ENCODE measurements at places on chromosomes 16 and 17. TPM values are rescaled to one million over a fixed set of nuclear protein-coding genes. Genes with fewer than 3 reads are reported as not detected.

DNA sequence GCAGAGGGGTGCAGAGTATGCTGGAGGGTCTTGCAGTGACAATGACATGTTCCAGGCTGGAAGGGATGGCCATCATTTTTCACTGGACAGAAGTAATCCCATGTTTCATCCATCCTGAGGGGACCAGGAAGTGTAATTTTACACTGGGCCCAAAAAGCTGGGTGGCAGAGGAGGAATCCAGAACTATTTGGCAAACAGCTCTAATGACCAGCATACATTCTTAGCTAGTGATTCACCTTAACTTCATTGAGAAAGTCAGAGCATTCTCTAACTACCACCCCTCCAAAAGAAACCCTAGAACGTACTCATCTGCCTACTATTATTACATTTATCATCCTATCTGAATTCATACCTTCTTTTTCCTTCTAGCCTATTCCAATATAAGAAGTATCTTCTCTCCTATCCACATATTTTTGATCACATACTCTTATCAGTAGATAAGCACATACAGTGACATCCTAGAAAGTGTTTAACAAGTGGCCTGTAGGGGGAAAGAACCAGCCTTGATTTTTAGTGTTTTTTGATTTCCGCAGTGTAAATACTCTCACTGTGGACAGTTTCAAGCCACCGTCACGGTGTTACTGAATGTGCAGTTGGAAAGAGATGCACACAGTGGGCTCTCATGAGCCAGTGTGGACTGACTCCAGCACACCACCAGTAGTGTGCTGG, 118.1 kb downstream of the FTO start:
- DNase-seq = peak; percentile 81

DNA sequence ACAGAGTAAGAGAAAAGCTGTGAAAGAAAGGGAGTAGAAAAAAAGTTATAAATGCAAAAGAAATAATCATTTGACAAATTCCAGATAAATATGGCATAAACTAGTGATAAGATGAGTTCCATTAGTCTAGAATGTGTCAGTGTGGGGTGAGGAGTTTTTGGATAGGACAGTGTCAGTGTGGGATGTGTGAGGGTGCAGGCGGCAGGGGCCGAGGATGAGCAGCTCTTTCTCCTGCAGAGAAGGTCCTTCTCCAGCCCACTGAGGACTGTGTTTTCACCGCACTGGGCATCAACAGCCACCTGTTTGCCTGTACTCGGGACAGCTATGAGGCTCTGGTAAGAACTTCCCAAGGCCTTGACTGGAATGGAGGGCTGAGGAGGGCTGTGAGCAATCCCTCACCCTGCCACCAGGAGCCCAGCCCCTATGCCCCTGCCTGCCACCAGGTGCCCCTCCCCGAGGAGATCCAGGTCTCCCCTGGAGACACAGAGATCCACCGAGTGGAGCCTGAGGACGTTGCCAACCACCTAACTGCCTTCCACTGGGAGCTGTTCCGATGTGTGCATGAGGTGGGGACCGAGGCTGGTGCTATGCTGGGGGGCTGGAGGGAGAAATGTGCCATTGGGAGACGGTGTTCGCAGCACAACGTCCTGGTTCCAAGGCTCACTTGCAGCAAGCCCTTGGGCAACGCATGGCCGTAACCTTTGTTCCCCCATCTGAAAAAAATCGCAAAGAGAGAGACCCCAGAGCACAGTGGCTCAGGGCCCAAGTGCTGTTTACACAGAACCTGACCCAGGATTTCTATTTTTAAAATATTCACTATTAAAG, 13.1 kb downstream of the RAPGEFL1 start:
- peak; percentile 28 for DNase-seq

- peak; percentile 54 for DNase-seq
Observed at GRCh38 chr16:27258241-27258734, 10.3 kb downstream of the NSMCE1 start.

- DNase-seq = peak; percentile 71
Observed at GRCh38 chr17:43021741-43022512, at the start of gene VAT1. VAT1 (minus strand) TSS chr17:43022385; CDS start chr17:43022322, 63 bp downstream.

DNA sequence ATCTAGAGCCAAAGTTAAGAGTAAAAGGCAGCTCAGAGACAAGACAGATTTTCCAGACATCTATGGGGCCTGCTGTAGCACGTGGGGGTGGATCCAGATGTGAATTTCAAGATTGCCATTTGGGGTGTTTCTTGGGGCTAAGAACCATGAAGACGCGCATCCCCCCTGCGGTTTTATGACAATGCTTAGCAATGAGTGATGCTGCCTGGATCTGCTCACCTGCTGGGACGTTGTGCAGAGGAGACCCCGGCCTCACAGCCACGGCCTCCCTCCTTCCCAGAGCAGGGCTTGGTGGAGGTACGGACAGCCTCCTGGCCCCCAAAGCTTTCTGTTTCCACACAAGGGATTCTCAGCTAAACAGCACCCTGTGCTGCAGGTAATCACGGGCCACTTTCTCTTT, 151.5 kb upstream of the DYNLRB2 start:
- no peak for DNase-seq

DNA sequence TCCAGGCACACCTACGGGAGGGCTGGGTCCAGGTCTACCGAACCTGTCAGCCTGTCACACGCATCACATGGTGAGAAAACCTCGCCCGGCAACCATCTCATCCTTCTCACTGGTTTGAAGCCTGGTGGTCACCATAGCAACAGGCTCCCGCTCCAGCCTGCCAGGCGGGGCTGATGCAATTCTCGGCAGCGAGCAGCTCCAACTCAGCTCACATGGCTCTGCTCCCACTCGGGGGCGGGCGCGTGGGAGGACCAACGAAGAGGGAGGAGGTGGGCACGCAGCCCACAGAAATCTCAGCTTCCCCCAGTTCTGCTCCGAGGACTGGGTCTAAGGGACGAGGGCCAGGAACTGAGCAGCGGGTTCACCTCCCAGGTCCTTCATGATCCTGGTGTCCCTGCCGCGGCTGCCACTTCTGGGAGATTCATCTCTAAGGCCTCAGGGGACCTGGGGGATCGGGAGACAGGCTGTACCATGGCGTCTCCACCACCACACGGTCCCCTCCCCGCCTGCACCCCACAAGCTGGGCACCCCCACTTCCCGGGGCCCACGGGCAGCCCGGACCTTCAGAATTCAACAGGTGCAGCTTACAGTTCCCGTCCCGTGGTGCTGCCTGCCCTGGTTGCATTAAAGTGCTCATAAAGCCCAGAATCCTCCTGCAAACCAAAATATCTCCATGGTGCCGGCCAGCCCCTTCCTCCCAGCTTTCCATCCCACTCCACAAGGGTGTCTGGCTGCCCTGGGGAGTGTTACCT, 25.8 kb downstream of the ABR start:
- DNase-seq = peak; percentile 8

The TELO2 gene
- total RNA-seq = 37.8 TPM

- DNase-seq = no peak
Observed at GRCh38 chr17:44769230-44769629, 10.4 kb downstream of the ADAM11 start.

GRCh38 chr17:4006745-4007211, 42.5 kb upstream of the ATP2A3 start:
- DNase-seq = no peak

DNA sequence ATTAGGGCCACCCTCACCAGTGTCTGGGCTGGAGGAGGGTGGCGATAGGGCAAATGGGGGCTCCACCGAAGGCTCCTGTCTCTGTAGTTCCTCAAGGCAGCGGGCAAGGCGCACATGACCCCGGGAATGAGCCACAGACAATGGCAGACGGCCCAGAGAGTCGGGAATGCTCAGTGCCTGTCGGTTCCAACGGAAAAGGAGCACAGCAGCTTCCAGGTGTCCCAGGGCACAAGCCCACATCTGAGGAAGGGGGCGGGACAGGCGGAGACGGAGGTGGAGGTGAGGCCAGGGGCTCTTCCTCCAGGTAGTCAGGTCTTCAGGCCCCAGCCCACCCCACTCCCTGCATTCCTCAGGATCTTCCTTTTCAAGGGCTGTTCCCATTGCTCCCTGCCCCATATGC, 5.1 kb upstream of the SPAG7 start:
- no peak for DNase-seq

DNA sequence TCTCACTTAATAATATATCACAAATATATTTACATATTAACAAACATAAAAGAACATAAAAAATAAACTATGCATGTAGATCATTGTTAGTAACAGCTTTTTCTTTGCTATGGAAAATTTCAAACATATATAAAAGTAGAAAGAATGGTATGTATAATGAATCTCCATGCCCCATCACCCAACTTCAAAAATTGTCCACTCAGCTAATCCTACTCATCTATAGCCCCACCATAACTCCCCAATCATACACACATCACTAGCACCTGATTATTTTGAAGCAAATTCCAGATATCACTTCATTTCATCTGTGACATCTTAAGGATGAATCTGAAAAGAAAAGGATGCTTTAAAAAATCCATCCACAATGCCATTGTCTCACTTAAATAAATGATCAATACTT, 46.8 kb downstream of the SHISA6 start:
- DNase-seq = no peak

DNA sequence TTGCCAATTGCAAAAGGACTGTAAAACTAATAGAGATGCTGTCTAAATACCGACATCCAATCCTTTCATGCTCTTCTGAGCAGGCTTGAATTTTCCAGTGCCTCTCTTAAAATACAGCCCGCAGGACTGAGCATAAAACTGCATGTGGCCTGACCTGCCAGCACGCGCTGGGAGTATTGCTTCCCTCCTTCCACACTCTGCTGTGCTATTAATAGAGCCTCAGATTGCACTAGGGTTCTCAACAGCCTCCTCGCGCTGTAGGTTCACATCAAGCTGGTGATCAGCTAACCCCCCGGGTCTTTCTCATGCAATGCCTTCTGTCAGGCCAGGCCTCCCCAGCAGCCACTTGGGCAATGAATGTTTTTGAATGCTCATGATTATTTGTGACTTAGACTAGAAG, 14.2 kb upstream of the MSI2 start:
- DNase-seq = no peak

DNA sequence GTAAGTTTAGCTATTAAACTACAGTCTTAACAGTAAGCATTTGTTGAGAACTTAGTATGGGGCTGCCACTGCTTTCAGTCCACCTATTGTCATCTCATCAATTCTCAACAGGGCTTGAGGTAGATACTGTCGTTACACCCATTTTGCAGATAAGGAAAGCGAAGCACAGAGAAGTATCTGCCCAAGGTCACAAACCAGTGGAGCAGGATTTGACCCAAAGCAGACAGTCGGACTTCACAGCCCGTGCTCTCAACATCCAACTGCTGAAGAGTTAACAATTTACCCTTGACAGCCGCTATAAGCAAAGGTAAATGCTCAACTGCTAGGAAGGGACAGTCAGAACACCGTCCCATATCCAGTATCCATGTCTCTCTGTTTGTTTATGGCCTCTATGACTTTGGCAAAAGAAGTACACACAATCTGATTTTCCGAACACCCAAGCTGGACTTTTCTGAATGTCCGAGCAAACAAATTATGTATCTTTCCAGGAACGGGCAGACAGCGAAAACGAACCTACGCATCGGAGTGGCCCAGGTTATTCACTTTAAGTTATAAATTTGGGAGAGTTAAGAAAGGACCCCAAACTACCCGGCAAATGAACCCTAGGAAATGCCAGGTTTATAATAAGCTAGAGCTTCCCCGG, 1.2 kb downstream of the SIAH1 start:
- peak; percentile 37 for DNase-seq

The HBQ1 gene
- not detected for total RNA-seq

The CCL5 gene
- total RNA-seq = not detected

DNA sequence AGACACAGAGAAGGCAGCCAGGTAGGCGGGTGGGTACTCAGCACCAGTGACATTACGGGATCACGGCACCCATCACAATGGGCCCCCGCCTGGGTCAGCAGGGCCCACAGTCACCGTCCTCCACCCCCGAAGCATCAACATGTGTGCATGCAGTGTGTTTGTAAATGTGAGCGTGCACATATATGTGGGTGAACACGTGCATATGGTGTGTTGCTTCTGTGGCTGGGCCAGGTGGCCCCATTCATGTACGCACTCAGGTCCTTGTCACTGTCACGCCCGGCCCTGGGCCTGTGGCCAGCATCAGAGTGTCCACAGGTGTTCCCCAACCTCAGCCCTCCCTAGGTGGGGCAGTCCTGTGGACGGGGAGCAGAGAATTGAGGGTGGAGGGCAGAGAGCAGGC, 37.1 kb downstream of the TNFRSF13B start:
- DNase-seq = no peak

The KIFC3 gene
- total RNA-seq = 42.2 TPM

DNA sequence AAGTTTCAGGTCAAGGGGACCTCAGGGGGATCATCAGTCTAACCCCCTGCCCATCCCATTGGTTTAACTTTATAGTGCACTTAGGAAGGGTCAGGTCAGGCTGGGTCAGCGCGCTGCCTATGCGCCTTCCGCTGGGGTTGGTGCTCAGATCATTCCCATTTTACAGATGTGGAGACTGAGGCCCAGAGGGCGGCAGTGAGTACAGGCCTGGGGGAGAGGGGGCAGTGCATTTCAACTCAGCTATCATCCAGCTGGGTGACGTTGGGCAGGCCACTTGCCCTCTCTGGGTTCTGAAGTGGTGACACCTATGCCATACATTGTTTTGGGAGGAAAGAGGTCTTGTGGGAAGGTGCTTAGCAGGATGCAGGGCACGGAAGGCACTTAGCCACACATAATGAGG, 127.8 kb upstream of the CDC42EP4 start:
- DNase-seq = no peak

The CYGB gene
- total RNA-seq = 0.62 TPM

GRCh38 chr17:43900183-43900857, 7.0 kb downstream of the MPP2 start:
- DNase-seq = peak; percentile 90

- no peak for DNase-seq
Observed at GRCh38 chr17:33765871-33766270, 472.8 kb upstream of the ASIC2 start.

DNA sequence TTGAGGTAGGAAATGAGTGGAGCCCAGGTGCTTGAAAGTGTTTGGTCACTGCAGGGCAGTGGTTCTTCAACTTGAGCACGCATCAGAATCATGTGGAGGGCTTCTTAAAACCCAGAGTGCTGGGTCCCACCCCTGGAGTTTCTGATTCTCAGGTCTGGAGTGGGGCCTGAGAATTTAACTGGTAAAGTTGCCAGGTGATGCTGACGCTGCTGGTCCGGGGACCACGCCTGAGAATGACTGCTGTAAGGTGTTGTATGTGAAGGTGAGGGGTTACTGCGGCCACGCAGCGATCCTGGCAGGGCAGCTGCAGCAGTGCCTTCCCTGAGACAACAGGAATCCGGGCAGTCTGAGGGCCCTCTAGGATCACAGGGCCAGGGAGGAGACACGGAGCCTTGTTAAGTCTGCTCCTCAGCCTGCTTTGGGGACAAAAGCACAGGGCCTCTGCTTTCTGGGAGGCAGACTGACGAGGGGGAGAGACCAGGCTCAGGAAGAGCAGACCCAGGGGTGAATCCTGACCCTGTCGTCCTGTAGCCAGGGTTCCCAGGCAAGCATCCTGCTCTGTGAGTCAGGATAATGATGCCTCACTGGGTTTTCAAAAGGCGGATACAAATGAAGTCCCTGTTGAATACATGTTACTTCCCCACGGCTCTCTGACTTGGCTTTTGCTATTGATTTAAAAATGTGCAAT, 16.2 kb downstream of the CCDC42 start:
- no peak for DNase-seq

- DNase-seq = no peak
Observed at GRCh38 chr17:10151667-10152496, 46.5 kb downstream of the GAS7 start.

The YWHAE gene
- 342 TPM for total RNA-seq

The FBXW10B gene
- 7.2 TPM for total RNA-seq

All from PC-3 (cell line).